HS-27A (cell line): ENCODE measurements at places on chromosomes 11 and 22.
A peak's percentile ranks its signal among the peaks of the same experiment; 100 is the strongest.

DNA sequence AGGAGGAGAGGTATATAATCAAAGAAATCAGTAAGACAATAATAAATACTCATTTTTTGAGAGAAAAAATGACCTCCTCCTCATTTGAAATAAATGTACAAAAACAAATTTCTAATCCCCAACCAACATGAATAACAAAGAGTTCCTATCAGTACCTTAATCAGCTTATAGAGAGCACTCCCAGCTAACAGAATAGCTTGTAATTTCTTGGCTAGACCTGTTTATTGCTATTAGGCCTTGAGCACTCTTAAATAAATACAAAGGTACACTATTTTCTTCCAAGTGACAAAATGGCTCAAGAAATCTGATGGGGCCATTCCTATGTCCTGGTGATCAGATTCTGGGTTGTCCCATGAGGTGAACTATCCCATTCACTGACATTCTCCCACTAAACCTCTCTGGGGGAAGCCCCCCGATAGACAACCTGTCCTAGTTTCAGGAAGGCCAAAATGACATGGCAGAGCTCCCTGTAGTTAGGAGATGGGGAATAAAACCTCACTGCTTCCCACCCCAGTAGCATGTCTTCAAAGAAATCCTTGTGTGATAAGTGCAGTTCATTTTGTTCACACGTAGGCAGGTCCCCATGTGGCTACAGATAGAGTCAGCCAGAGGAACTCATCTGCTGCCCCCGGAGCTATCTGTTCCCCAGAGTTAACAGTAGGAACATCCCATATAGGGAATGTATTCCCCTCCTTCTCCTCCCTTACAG is 385.7 kb downstream of the SOX6 start:
- no peak for DNase-seq

GRCh38 chr11:8025123-8025522 is 38.0 kb downstream of the EIF3F start:
- DNase-seq, result no peak

- DNase-seq, result peak; percentile 81
These were observed 62.4 kb downstream of the MYH9 start for GRCh38 chr22:36325154-36326031.

DNA sequence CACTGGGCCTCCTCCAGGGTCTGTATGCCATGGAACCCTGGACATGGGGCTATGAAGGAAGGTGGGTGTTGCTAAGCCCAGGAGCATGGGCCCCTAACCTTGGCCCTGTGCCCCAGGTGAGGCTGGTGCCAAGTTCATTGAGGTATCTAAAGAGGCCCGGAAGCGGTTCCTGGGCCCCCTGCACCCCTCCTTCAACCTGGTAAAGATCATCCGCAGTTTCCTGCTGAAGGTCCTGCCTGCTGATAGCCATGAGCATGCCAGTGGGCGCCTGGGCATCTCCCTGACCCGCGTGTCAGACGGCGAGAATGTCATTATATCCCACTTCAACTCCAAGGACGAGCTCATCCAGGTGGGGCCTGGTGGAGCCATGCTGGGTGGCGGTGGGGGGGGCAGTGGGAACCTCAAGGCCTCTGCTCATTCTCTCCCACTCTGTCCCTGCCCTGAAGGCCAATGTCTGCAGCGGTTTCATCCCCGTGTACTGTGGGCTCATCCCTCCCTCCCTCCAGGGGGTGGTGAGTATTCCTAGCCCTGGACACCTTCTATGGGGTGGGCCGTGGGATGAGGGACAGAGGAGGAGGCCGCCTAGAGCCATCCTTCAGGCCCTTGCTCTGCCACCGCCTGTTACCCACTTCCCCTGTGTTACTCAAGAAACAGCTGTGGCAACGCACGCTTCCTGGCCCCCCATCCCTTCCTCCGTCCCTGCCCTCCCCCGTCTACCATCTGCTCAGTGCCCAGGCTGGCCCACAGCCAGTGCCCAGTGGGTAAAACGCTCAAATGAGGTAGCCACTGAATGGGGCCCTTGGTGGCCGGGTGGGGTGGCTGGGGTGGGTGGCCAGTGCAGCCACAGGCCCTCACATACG is 3.0 kb downstream of the PNPLA2 start:
- DNase-seq, result no peak

DNA sequence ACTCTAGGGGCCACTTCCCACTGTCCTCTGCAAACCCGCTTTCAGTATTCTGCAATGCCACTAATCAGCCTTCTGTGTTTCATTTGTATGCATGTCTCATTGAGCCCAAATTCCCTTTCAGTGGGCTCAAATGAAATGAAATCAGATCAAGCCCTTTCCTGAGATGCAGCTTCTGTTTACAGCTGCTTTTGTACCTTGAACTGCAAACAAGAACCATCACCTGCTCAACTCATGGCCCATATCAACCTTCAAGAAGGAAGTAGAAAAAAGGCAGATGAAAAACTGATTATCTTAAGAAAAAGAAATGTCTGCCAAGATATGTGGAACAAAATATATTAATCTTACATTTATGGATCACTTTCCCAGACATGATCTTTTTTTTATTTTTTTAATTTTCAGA is 141.1 kb upstream of the ARHGAP42 start:
- DNase-seq, result no peak

- no peak for DNase-seq
These were observed 38.3 kb upstream of the CXCR5 start for GRCh38 chr11:118845369-118845768.

- DNase-seq, result no peak
These were observed 26.4 kb downstream of the BMAL1 start for GRCh38 chr11:13303668-13304649.

- DNase-seq, result no peak
These were observed 86.4 kb upstream of the SEZ6L start for GRCh38 chr22:26082866-26083265.

DNA sequence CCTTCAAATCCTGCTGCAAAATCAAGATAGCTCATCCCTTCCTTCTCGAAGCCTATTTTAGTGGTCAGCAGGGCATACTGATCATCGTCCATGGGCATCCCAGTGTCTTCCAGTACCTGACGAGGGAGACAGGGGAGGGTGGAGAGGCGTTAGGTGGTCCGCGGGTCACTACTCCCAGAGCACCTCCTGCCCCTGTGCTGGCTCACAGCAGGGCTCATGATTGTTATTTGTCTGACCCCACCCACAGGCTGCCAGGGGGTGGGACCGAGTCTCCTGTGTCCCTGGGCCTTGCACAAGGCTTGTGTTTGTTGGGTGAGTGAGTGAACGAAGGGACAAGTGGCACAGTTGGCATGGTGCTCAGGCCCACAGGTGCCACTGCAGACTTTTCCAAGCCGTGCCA is 177.0 kb downstream of the EFCAB6 start:
- DNase-seq, result no peak

- DNase-seq, result no peak
These were observed 80.4 kb downstream of the MYEOV start for GRCh38 chr11:69374110-69374945.

GRCh38 chr11:29061452-29061851 is 953.3 kb downstream of the METTL15 start:
- no peak for DNase-seq

- no peak for DNase-seq
These were observed 550.3 kb downstream of the FAM181B start for GRCh38 chr11:82183346-82183745.

DNA sequence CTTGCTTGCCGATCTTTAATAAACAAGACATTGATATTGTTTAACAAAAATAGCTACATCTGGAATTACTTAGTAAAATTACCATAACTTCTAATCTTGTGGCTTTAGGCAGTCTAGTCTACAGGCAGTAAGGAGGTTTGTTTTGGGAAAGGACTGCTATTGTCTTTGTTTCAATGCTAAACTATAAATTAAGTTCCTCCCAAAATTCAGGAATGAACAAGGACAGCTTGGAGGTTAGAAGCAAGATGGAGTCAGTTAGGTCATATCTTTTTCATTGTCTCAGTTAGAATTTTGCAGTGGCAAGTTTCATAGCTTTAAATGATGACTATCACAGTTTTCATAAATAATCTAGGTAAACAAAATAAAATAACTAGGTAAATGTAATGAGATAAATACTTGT is 36.1 kb upstream of the INCENP start:
- no peak for DNase-seq

DNA sequence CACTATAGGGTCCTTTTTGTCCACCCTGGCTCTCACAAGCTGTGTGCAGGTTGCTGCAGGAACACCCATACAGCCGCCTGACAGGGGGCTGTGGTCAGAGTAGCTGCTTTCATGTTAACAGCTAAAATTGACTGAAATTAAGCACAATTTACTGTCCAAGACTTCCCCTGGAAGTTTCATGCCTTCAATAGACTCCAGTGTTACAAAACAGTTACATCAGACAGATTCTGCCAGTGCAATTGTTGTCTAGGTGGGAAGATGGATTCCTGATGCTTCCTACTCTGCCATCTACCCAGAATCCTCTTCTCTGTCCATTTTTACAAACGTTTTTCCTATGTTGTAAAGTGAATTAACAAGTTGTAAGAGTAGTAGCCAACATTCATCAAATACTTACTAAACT is 5.3 kb upstream of the TSKU start:
- no peak for DNase-seq

DNA sequence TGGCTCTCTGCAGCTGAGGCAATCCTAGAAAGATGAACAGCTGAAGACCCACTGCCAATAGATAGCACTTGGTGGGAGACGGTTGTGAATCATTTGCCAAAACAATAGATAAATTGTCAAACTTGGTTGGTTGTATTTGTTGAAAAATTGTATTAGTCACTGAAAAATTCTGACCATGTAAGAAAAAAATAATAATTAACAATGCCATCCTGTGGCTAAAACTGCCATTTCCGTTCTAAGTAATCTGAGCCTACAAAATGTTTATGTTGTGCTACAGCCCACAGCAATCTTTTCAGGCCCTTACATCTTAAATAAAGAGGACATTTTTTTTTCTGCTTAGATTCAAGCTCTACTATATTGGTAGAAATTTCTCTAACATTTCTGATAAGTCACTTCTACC is 103.2 kb upstream of the ANO3 start:
- DNase-seq, result no peak

DNA sequence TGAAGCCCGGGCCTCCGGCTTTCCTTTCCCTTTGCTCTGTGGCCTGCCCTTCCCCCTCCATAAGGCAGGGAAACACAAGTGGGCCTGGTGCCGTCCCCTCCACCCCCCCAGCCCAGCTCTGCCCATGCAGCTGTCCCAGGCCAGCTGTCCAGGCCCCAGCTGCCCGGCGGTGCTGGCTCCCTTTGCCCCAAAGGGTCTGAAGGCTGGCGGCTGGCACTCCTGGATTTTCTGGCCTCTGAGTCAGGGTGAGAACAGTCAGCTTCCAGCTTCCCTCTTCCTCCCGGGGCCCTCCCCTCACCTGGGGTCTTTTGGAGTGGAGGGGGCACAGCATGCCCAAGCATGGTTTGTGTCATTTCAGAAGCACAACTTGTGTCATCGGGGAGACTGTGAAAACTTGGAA is 27.8 kb downstream of the CD82 start:
- no peak for DNase-seq

- no peak for DNase-seq
These were observed 106.0 kb upstream of the ASPHD2 start for GRCh38 chr22:26323013-26323412.
